ENCODE measurements at places on chromosomes 13 and 19.

DNA sequence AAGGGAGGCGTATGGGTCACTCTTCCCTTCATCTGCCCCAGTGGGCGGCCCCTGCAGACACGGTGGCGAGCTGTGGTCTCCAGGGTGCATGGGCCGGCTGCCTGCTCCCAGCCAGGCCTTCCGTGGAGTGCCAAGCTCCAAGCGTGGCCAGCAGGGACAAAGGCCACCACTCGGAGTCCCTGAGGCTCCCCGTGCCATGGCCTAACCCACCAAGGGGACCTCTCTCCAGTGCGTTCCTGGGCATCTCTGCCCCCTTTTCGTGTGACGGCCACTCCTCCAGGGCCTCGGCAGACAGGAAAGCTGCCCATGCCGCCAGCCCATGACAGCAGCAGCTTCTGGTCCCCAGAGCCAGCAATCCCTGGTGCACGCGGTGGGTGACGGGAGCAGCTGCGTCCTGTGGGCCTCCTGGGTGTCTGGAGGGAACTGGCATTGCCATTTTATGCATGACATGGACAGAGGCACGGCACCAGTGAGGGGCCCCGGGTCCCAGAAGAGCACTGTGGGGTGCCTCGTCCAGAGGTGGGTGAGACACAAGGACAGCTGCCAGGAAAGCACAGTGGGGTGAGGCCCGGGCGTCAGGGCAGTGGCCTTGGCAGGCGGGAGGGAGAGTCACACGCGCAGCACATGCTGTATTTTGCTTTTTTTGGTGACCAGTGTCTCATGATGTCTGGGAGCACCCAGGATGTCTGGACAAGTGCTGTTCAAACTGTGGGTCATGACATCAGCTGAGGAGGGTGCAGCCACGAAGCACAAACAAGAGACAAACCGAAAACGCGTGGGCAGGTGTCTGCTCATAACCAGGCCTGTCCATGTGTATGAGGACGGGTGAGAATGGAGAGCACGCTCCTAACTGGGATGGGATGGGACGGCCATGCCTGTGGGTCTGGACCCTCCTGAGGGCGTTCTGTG is 32.3 kb downstream of the CEBPG start:
- DNase-seq = no peak

DNA sequence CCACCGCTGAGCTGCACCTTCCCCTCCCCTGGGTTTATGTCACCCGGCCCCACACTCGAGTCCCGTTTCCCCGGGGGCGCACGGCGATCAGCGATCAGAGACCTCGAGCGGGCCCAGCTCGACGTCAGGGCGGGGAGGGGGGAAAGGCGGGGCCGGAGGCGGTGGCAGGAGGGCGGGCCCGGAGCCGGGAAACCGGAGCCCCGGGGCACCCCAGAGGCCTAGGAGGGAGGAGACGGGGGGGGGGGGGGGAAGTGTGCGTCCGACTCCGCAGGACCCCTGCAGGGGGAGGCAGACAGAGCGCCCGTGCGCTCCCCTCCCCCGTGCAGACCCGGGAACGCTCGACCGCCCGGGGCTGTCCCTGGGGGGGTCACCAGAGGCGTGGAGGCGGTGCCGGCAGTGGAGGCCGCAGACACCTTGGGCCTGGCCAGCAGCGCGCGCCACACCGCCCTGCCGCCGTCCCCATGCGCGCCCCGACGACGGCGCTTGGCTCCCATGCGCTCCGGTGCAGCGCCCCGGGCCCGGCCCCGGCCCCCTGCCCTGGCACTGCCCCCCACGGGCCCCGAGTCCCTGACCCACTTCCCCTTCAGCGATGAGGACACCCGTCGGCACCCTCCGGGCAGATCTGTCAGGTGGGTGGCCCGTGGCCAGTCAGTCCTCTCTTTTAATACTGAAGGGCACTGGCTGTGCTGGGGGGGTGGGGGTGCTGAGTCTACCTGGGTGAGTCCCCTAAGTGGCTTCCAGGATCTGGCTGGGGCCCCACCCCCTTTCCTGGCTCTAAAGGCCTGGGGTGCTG is 11.8 kb downstream of the PDE4A start:
- DNase-seq = no peak

GRCh38 chr13:20826843-20827560 is 53.2 kb upstream of the EEF1AKMT1 start:
- DNase-seq = no peak

DNA sequence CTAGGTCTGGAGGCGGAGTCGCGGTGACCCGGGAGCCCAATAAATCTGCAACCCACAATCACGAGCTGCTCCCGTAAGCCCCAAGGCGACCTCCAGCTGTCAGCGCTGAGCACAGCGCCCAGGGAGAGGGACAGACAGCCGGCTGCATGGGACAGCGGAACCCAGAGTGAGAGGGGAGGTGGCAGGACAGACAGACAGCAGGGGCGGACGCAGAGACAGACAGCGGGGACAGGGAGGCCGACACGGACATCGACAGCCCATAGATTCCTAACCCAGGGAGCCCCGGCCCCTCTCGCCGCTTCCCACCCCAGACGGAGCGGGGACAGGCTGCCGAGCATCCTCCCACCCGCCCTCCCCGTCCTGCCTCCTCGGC is at the start of gene SLC5A5:
SLC5A5 (plus strand) TSS at position 68 of the 373 bp plus-strand sequence. CDS start 375 bp downstream, outside the sequence.
- no peak for DNase-seq

DNA sequence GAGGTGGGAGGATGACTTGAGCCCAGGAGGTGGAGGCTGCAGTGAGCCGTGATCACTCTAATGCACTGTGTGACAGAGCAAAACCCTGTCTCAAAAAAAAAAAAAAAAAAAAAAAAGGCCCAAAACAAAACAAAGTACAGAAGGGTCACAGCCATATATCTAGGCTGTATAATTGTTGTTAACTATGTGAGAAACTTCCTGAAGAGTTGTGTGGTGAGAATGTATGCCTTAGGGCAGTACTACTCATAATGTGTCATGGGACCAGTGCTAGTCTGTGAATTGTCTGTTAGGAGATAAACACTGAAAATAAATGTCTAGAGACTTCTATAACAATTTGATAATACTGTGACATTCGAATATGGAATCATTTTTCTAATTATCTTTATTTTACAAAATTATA is 43.1 kb downstream of the PAN3 start:
- DNase-seq = no peak

DNA sequence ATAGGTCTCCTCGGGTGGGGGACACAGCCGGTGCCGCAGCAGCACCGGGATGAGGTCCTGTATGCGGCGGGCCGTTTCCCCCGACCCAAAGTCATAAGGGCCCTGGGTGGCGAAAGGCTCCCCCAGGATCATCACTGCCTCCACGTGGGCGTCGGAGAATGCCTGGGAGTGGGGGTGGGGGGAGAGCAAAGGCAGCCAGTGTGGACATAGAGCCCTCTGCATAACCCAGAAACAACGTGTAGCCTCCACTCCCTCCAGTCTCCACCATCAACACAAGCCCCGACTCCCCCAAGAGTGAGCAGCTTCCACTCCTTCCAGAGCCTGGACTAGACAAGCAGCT is 1.7 kb upstream of the NUMBL start:
- no peak for DNase-seq

DNA sequence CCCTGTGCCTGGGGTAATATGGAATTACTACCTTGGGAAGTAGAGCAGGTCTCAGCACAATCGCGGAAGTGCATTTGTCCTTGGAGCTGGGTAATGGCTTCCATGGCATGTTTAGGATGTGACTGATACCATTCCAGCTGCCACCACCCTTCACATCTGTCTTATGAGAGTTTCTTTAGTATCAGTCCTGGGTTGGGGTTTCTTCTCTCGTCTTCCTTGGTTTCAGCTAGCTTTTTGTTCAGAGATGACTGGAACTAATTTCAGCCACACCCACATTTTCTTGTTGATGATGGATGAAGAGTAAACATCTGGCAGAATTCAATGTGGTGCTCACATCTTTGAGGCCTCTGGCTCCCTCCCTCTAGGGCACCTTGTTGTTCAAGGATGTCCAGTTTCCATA is 212.9 kb upstream of the SOX21 start:
- DNase-seq = no peak

DNA sequence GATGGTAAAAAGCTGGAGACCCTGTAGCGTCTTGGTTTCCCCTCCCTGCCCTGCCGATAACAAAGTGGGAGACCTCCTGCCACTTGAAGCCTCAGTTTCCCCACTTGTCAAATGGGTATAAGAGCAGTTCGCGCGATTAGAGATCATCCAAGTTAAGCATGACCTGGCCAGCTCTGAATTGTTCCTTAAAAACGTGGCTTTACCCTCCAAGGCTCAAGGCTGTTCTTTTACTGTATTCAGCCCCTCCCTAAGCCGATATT is 421 bp downstream of the TNPO2 start:
- DNase-seq = no peak

DNA sequence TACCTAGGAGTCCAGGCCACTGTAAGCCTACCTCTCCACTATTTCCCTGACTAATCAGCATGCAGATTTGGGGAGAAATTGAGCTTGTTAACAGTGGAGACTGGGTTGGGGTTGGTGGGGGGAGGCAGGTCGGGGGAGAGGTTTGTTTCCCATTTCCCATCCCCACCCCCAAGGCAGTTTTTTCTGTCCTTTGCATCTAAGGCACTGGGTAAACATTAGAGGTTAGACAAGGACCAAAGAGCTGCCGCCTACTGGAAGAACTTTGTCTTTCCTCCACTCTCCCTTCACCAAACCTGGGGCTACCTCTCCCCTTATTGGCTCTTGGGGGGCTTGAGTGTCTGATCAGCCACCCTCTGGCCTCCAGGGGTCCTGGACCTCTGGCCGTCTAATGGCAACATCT is 953 bp downstream of the KCNN4 start:
- no peak for DNase-seq

DNA sequence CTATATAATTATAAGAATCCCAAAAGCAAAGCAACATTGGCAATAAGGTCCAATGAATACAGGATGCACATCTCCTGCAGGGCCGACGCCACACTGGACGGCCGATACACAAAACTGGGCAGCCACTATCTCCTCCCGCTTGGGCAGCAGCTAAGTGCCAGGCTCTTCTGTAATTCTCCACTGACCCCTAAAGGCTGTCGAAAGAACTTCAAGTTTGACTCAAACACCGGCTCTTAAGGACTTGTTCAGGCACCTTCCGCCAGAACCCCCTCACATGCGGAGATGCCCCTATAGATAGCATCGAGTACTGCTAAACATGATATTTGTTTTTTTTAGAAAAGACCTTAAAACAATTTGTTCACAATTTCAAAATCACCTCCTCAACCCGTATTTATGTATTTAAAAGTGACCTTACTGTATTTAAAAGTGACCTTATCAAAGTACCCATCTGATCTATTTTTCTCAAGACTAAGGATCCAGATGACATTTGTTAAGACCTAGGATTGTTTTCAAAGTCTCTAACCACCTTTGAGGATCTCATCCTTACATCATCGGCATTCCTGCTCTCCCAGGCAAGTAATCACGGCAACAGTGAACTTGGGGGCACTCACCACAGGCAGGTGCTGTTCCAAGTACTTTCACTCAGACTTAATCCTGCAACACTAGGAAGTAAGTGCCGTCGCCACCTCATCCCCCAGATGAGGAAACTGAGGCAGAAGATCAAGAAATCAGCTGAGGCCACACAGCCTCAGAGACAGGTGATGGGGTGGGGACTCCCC is 77.8 kb downstream of the TUBGCP3 start:
- peak; percentile 20 for DNase-seq

DNA sequence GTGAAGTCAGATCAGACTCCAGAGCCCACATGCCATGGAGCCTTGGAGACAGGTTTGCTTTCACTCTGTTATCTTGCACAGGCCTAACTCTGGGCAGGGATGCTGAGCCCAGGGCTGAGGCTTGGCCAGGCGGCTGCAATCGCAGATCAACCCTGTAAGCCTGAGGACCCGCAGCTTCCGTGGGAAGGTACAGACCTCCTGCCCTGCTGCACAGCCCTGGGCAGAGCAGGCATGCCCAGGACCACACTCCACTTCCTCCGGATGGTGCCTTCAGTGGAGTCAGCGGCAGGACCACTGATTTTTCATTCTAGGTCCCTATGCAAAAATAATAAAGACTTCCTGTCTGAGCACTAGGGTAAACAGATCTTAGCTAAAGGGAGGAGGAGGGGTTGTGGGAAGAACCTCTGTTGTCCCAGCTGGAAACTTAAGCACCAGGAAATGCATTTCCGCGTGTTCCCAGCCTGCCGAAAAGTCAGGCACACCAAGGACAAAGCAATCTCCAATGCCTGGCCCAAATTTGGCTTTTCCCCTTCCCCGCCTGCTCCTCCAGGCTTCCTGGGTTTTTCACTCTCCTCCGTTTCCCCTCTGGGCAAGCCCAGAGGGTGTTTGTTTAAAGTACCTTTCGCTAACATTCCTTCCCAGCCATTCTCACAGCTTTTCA is 87.3 kb downstream of the KCTD15 start:
- no peak for DNase-seq

- DNase-seq = no peak
These were observed 6.8 kb upstream of the UBE2L5 start for GRCh38 chr13:30415430-30416030.

DNA sequence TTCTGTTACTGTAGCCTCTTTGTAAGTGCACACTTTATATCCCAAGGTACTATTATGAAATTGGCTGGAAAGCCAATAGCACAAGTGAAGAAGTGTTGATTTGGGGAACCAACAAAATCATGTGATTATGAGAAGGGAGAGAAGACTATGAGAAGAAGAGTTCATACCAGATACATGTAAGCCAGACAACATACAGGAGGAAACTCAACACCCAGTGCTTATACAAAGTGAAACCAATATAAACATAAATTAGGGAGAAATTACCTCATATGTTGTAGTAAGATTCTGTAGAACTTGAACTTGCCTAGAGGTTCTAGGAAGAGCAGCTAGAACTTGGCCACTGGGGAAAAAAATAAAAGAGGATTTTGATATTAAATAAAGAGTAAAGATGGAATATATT is 17.4 kb downstream of the CPB2 start:
- no peak for DNase-seq

DNA sequence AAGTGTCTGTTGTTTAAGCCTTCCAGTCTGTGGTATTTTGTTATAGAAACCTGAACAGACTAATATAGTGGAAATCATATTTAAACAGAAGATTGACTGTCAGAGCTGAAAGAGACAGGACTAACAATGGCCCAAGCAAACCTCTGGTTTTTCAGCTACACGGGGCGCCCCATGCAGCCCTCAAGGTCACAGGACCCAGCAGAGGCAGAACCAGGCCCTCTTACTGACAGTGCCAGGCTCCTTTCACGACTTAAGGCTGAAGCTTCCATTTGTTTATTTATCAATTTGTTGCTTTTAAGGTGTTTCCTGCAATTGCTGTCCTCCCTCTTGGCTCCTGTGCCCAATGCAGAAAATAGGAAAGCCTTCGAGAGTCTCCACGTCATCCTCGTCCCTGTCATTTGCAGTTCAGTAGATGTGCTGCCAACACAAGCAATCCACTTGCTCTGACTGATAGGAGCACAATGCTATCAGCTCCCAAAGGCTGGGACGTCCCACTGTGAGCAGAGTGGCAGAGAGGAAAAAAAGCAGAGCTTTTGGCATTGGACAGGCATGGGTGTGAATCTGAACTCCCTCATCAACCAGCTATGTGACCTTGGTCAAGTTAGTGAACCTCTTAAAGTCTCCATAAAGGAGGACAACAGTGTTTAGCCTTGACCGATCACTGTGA is 10.5 kb upstream of the SLC7A1 start:
- no peak for DNase-seq

- no peak for DNase-seq
These were observed 11.9 kb upstream of the TPM4 start for GRCh38 chr19:16064209-16064889.

Data from NCI-H187 (cell line).